ENCODE measurements at places on chromosomes 16 and 17.

DNA sequence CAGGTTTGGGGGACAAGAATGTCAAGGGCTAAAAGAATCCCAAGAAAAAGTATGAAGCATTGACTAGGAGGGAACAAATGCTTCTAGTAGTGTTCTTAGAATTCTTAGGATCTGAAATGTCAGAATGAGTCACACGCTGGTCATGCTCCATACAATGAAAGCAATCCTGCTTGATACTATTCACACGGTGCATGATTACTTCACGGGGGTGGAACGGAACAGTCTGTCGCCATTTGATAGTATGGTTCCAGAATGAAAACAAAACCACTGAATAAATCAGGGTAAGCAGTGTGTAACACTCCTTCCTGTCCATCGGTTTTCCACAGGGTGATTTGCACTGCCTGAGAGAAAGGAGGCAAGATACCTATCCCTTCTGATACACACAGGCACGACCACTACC lies 22.9 kb upstream of the YWHAE start:
- peak; percentile 43 for DNase-seq

DNA sequence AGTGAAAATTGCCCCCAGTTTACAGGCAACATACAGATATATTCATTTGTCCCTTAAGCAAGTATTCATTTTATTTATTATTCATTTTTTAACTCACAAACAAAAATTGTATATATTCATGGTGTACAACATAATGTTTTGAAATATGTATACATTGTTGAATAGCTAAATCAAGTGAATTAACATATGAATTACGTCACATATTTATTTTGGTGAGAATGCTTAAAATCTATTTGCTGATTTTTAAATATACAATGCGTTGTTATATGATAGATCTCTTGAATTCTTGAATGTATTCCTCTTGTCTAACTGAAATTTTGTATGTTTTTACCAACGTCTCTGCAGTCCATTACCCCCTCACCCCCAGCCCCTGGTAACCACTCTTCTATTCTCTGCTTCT lies 63.4 kb upstream of the CDH13 start:
- DNase-seq: no peak

DNA sequence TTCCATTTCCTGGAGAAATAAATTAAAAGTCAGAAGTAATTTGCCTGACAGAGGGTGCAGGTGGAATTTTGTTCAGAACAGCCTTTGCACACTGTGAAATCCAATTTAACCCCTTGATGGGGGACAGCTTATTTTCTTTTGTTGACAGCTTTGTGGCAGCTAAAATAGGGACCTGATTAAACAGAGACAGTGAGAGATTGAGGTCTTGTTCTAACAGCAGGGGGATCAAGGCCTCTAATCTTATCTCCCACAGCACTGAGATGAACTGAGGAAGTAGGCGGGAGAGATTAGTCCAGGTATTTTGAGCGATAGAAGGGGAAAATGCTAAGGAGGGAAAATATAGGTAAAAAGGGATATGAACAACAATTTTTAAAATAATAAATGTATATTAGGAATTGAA lies 1491.4 kb upstream of the GOT2 start:
- DNase-seq: no peak

DNA sequence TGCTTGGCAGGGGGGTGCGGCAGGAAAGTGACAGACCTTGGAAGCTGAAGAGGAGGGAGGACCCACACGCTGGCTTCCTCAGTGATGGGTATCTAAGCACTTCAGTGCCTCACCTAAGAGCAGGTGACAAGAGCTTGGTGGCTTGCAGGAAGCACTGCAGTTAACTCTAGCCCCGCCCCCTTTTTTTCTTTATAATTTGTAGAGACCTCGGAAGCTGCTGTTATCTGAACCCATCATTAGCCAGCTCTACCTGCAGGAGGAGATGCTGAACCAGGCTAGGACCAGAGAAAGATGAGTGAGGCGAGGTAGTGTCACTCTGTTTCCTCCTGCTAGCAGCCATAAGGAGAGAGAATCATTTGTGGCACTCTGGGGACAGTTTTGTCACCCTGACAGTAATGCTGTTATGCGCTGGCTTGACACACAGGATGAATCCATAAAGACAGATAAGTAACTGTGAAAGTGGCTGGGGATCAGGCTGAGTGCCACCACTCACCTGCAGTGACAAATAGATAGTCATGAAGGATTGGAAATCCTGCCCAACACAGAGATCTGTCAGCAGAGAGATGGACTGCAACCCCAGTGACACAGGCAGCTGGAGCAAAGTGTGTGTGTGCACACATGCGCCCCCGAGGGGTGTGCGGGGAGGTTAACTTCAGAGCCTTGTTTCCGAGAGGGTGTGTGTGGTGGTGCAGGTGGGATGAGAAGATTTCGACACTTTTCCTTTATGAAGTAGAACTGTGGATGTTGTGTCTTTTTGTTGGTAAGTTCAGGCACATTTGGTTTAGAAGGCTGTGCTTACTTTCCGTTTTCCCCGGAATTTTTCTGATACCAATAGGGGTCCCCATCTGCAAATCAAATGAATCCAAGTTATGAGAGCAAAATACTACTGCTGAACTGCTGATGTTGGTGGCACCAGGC lies 224.0 kb downstream of the IRX3 start:
- no peak for DNase-seq

- no peak for DNase-seq
These were observed 16.5 kb downstream of the CDIP1 start for GRCh38 chr16:4522051-4522581.

DNA sequence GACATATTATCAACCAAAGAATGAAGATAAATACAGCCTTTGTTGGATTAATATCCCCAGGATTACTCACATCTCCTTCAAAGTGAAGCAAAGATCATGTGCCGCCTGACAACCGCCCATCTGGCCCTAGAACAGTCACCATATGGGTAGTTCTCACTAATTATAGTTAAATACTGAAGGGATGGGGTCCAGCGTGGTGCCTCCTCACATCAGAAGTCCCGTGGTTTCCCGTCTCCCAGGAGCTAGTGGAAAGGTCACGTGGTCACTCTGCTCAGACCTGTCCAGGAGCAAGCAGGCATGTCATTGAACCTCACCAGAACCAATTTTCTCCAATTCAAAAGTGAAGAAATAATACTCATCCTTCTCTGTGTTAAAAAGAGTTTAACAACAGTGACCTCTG lies 434.5 kb downstream of the SHISA9 start:
- no peak for DNase-seq

GRCh38 chr16:51097729-51098128 lies 53.3 kb downstream of the SALL1 start:
- no peak for DNase-seq

GRCh38 chr16:56758930-56759329 lies 29.0 kb downstream of the NUP93 start:
- DNase-seq: no peak

DNA sequence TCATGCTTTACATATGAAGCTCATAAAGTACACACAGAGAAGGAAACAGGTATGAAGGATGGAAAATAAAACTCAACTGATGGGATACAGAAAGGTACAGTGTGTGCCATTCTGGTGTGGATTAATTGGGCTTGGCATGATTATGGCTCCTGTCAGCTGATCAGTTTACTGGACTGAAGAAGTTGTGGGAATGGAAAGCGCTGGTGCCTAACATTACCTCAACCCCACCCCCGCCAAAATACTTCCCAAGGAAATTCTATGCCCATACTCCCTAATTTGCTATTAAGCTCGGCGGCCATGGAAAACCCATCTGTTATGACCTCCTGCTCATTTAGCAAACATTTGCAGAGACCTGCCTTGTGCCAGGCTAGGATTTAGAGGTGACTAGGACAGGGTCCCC lies 16.6 kb upstream of the PMFBP1 start:
- DNase-seq: no peak

GRCh38 chr17:61689610-61690180 lies 98.7 kb upstream of the NACA2 start:
- DNase-seq: peak; percentile 25

DNA sequence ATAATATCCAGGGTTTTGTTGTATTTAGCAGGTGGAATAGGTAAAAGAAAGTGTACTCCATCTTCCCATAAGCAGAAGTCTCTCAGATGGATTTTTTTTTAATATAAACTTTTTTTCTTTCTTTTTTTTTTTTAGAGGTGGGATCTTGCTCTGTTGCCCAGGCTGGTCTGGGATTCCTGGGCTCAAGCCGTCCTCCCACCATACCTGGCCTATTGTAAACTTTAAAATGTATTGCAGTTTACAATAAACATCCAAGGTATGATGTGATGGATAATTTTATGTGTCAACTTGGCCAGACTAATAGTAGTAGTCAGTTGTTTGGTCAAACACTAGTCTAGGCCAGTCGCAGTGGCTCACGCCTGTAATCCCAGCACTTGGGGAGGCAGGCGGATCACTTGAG lies 10.8 kb upstream of the GP1BA start:
- DNase-seq: no peak

- no peak for DNase-seq
These were observed 77.7 kb downstream of the DNAH3 start for GRCh38 chr16:21072976-21073375.

DNA sequence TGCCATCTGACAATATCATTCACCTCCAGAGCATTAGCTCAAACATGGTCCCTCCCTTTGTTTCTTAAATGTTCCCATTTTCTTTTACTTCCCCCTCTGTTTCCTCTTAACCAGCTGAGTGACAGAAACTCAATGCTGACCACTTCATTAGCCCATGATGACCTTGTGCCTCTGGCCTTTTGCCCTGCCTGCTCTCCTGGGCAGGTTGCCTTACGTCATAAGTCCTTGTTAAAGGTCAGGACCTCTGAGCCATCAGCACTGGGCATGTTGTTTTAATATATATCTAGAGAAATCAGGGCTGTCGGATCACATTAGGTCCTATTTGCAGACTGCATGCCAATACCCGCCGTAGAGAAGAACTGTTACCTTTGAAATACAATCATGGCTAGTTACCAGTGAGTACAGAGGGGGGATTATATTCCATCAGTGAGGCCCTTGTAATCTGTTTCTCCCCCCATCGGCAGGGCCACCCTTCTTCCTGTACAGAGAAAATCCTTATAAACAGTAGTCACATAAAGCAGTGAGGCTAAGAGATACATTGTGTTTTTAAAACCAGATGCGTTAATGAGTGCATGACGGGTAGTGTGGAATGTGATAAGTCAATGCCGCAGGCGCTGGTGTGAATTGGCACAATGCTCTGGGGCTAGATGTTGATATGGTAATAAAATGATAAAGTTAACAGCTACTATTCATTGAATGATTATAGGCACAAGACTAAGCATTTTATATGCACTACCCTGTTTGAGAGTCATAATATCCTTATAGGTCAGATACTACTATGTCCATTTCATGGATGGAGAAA lies 94.3 kb upstream of the ZFHX3 start:
- DNase-seq: peak; percentile 58

- DNase-seq: no peak
These were observed 17.0 kb upstream of the HERPUD1 start for GRCh38 chr16:56914896-56915295.

DNA sequence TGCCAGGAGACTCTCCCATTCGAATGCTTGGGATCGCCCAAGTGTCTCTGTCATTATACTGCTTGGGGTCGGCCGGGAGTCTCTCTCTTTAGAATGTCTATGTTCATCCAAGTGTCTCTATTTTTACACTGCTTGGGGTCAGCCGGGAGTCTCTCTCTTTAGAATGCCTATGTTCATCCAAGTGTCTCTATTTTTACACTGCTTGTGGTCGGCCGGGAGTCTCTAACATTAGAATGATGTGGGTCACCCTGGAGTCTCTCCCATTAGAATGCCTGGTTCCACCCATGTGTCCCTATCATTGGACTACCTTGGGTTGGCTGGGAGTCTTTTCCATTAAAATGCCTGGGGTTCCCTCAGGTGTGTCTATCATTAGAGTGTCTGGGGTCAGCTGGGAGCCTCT lies 2230.4 kb downstream of the TP53TG3F start:
- DNase-seq: no peak

DNA sequence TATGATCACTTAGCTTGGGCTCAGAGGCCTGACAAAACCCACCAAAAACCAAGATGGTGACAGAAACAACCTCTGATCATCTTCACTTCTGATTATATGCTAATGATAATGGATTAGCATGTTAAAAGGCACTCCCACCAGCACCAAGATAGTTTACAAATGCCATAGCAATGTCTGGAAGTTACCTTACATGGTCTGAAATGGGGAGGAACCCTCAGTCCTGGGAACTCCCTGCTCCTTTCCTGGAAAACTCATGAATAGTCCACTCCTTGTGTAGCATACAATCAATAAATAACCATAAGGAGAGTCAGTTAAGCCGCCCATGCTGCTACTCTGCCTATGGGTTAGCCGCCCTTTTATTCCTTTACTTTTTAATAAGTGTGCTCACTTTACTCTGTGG lies 120.0 kb upstream of the HS3ST4 start:
- DNase-seq: no peak

GRCh38 chr17:28857905-28858800 lies 3.3 kb downstream of the ERAL1 start:
- no peak for DNase-seq

GRCh38 chr17:28811651-28812090 lies 30.9 kb downstream of the FAM222B start:
- DNase-seq: peak; percentile 29

All from suppressor macrophage (primary cell).